ENCODE measurements at places on chromosomes 1 and 21.

DNA sequence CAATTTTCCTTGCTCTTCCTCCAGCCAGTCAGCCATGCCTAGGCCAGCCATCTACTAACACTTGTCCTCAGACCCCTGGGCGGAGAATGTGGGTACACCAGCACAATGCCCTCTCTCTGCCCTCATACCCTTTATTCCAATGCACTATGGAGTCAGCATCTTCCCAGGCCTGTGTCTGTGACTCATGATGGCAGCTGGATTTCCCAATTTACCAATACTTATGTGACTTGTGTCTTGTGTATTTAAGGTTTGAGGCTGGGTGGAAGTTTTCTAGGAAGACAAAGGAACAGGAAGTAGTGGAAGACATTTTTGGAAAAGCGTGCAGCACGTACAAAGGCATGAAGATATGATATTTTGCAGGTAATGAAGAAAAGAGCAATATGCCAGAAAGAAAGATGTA lies 114.3 kb downstream of the NMNAT2 start:
- no peak for DNase-seq

DNA sequence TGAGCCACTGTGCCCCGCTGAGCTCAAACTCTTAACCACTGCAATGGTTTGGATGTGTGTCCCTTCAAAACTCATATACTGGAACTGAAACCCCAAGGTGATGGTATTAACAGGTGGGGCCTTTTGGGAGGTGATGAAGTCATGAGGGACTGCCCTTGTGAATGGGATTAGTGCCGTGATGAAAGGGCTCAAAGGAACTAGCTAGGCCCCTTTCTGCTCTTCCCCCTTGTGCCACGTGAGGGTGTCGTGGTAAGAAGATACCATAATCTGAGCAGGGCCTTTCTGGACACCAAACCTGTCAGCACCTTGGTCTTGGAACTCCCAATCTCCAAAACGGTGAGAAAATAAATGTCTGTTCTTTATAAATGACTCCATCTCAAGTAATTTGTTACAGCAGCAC lies 45.5 kb upstream of the SPOCD1 start:
- DNase-seq = no peak

- no peak for DNase-seq
Measured at GRCh38 chr1:62142496-62142895, 52.2 kb upstream of the L1TD1 start.

DNA sequence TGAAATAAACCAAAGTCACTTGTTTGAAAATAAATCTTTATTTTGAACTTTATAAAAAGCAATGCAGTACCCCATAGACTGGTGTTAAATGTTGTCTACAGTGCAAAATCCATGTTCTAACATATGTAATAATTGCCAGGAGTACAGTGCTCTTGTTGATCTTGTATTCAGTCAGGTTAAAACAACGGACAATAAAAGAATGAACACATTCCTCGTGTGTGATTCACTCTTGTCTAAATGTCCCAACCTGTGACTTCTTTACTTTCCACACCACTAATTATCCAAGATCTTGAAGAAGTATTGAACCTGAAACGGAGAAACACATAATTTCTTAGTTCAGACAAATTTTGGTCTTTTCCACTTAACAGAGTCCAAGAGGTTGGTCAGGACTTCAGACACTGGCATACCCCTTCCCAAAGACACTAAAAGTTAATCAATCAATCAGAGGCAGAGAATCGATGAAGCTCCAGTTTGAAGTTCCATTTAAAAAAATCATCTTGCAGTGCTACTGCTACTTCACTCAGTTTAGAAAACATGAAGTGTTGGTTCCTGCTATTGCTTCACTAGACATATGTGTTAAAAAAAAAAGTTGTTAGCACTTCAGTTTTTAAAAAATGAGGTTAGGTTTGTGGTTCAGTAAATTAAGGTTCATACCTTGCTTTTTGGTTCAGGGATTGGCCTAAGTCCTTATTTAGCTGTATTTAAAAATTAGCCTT lies 26.2 kb downstream of the ATP1B1 start:
- no peak for DNase-seq

DNA sequence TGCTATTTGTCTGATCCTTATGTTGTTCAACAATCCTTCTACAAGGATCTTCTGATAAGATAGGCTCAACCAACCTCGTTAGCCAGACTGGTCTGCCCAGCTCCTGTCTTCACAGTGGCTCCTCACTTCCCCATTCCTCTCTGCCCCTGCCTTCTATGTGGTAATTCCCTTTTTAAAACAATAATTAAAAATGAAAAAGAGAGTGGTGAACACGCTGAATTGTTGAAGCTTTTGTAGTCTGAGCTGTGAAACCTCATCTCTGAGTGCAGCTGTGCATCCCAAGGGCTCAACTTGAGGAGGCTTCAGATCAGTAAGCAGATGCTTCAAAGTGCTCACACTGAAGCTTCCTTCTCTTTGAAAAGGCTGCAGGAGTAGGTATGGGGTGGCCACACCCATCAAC lies 70.7 kb upstream of the JUN start:
- peak; percentile 16 for DNase-seq

- peak; percentile 64 for DNase-seq
Measured at GRCh38 chr1:183622884-183623785, 12.4 kb downstream of the ARPC5 start.

- DNase-seq = no peak
Measured at GRCh38 chr1:36088265-36088576, 471 bp upstream of the ADPRS start.

DNA sequence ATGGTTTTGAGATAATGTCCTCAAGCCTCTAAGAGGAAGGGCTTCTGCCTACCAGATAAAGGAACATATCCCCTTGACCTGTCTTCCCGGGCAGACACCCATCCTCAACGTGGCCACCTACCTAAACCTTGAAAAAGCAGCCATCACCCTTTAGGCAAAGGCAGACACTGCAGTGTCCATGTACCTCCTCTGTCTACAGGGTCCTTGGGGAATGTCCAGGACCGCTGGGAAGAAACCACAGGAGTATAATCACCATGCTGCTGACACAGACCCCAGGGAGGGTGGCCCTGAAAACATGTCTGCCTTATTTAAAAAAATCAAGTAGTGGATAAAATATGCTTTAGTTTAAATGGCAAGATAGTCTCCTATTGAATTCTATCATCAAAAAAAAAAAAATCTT lies 16.6 kb downstream of the BCAR3 start:
- DNase-seq = no peak

GRCh38 chr1:225998560-225999226 lies 450 bp downstream of the SDE2 start:
- no peak for DNase-seq

- DNase-seq = no peak
Measured at GRCh38 chr1:44012941-44013609, 18.2 kb downstream of the SLC6A9 start.
